ENCODE measurements at places on chromosomes 3 and 15.

DNA sequence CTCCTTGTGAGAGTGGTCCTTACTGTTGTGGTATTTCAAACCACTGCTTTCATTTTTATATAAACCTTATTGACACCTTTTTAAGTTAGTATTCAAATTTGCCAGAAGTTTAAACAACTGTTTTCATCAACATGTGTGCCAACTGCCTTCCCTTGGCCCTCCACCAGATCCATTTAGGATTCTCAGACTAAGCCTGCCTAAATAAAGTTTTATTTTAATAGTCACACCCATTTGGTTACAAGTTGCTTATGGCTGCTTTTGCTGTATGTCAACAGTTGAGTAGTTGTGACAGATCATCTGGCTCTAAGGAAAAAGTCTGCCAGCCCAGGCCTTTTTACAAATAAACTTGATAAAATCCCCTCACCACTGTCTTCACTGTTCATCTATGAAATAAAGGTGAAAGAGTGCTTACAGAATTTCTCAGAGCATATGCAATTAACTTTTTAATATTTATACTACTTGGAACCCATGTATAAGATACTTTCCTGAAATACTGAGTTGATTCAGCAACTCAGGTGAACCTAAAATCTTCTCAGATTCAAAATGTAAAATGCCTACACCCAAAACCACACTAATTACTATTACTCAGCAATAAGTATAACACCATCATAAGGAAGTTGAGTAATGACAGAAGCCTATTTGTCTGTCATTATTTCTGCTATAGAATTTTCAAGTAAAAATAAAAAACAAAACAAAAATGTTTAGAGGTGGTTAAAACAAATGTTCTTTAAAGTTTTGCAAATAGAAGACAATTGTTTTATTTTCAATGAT is 35.1 kb downstream of the PEAK1 start:
- DNase-seq: no peak

DNA sequence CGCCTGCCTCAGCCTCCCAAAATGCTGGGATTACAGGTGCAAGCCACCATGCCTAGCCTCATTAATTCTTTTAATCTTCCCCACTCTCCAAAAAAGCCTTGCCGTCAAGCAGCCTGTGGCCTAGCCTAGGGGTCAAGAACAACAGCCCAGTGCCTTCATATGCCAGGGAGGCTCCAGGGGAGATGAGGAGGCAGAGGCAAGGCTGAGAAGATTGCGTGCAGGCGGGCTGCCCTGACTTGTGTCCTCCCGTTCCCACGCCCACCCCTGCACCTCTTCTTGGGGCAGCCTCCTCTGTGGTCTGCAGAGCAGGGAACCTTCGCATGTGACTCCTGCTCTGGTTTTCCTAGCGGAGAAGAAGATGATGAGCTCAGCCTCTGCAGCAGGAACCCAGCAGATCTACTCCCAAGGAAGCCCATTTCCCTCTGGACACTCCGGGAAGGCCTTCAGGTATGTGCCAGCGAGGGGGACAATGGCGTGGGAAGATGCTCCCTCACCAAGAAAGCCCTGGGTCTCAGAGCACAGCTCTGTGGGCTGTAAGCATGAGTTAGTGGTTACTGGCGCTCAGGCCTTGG is 118.5 kb upstream of the ABHD17C start:
- DNase-seq: no peak

DNA sequence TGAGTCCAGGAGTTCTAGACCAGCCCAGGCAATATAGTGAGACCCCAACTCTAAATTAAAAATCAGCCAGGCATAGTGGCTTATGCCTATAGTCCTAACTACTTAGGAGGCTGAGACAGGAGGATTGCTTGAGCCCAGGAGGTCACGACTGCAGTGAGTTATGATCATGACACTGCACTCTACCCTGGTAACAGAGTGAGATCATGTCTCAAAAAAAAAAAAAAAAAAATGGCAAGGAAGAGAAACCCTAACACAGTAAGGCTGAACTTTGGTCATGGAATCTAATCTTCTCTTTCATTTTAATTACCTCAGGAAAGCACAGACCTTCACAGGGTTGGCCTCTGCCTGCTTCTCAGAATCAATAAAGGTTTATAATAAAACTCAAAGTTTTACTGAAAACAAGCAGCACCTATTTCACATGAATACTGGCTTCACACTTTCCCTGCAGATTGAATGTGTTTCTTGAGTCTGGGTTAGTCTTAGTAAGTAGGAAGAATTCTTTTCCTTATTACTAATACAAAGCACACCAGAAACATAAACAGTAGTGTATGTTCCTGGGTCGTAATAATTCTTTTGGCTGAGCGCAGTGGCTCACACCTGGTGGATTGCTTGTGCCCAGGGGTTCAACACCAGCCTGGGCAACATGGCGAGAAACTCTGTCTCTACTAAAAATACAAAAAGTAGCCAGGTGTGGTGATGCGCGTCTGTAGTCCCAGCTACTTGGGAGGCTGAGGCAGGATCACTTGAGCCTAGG is 11.6 kb upstream of the NR2C2 start:
- DNase-seq: no peak

DNA sequence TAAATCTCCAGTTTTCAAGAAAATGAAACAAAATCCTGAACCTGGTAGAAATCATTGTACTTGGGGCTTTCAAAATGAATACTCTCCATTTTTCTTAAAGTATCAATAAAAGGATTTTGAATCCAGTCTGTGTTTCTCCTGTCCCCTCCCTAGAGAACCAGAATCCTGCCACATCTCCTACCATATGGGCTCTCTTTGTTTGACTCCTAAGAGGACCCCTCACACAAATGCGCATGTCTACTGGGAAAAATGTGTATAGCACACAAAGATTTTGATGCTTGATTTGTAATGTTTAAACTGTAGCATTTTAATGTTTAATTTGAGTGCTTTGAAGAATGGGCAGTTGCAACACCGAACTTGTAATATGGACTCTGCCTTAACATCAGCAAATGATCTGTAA is 25.9 kb downstream of the LRRC3B start:
- DNase-seq: no peak

- DNase-seq: no peak
These were observed 39.6 kb downstream of the LIPC start for GRCh38 chr15:58471348-58471747.

GRCh38 chr15:31930967-31931366 is 99.3 kb upstream of the CHRNA7 start:
- no peak for DNase-seq

DNA sequence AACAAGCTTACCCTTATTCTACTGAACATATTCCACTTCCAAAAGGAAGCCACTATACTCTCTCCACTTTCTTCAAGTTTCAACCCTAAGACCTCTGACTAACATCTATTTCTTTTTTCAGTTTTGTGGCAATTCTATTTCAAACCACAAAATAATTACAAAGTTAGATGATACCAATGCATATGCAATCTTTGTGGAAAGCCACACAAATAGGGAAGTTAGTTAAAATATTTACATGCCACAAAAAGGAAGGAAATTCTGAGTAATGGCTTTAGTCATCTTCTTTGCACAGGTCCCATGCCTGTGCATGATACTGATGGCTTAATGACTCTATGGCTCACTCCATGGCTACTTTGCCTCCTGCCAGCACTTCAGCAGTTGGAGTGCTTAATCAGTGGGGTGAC is 57.0 kb upstream of the MCTP2 start:
- no peak for DNase-seq

- no peak for DNase-seq
These were observed 200.1 kb upstream of the GAP43 start for GRCh38 chr3:115423170-115423569.

GRCh38 chr15:29222129-29222853 is 47.3 kb downstream of the NSMCE3 start:
- no peak for DNase-seq

GRCh38 chr3:14957925-14958324 is 10.5 kb downstream of the NR2C2 start:
- DNase-seq: no peak

- DNase-seq: no peak
These were observed 13.3 kb upstream of the EHHADH start for GRCh38 chr3:185267193-185267592.

DNA sequence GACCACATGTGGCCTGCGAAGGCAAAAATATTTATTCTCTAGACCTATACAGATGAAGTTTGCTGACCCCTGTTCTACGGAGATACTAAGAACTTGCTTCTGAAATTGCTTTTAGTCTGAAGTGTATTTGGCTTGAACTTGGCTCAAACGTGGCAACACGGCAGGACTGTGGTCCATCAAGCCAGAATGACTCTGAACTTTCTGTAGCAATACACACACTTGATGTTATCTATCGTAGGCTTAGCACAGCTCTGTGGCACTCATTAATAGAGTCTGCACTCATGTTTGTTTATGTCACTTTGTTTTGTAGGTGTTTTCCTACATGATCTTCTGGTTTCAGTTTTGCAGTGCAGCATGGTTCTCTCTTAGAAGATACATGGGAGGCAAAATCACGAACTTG is 298.1 kb downstream of the ADAMTS17 start:
- no peak for DNase-seq

All from esophagus squamous epithelium (tissue), 5 donors.